A549 treated with Hydrocortisone at 1 μM for 4 hours (cell line): ENCODE measurements at places on chromosomes 12 and 14. TPM values are rescaled to one million over a fixed set of nuclear protein-coding genes. Genes with fewer than 3 reads are reported as not detected.

Gene SETD3
- total RNA-seq, result 42.2 to 56.6 TPM (median 47.5 TPM) in 5 replicates

Gene IL26
- not detected in 5 replicates for total RNA-seq

Gene PPP1R1A
- 0.07 to 0.33 TPM (median 0.13 TPM) in 5 replicates for total RNA-seq

Gene RNASE4
- 5.6 to 8.6 TPM (median 6.9 TPM) in 5 replicates for total RNA-seq

Gene ZC3H14
- total RNA-seq, result 57.9 to 71.3 TPM (median 67.6 TPM) in 5 replicates

Gene TC2N
- total RNA-seq, result 0.49 to 1.0 TPM (median 0.82 TPM) in 5 replicates

Gene MYF6
- not detected in 5 replicates for total RNA-seq

Gene DHRS2
- total RNA-seq, result 5.5 to 7.8 TPM (median 6.3 TPM) in 5 replicates

Gene HOXC11
- 0.73 to 0.98 TPM (median 0.91 TPM) in 5 replicates for total RNA-seq

Gene TXNRD1
- 693 to 1,035 TPM (median 750 TPM) in 5 replicates for total RNA-seq

Gene FGD4
- 12.4 to 23.0 TPM (median 18.2 TPM) in 5 replicates for total RNA-seq

Gene ANO4
- total RNA-seq, result 0.02 to 0.28 TPM (median 0.11 TPM) in 4 of 5 replicates, not detected in the other

Gene TSPAN8
- total RNA-seq, result 0.09 to 0.10 TPM in 2 of 5 replicates, not detected in the others

Gene TMEM229B
- 0.13 to 0.40 TPM (median 0.17 TPM) in 5 replicates for total RNA-seq

Gene MIP
- total RNA-seq, result 0.10 to 0.22 TPM (median 0.20 TPM) in 3 of 5 replicates, not detected in the others

Gene LRRIQ1
- total RNA-seq, result 0.54 to 1.2 TPM (median 0.99 TPM) in 5 replicates

Gene TMPRSS12
- not detected in 5 replicates for total RNA-seq

Gene KRT77
- total RNA-seq, result not detected in 5 replicates

Gene LPAR5
- total RNA-seq, result 0.58 to 1.0 TPM (median 0.70 TPM) in 5 replicates

Gene CPNE6
- total RNA-seq, result 0.15 to 0.17 TPM in 2 of 5 replicates, not detected in the others

Gene DBX2
- total RNA-seq, result not detected in 5 replicates

Gene GZMB
- total RNA-seq, result not detected in 5 replicates

Gene AQP6
- total RNA-seq, result 0.13 TPM in 1 of 5 replicates, not detected in the others

Gene CLEC4D
- total RNA-seq, result not detected in 5 replicates

Gene KRT71
- total RNA-seq, result 0.05 TPM in 1 of 5 replicates, not detected in the others

Gene SVOP
- total RNA-seq, result not detected in 5 replicates

Gene STYK1
- 0.08 to 0.41 TPM (median 0.22 TPM) in 5 replicates for total RNA-seq

Gene CIROP
- not detected in 5 replicates for total RNA-seq

Gene MAP1LC3B2
- 0.47 to 1.6 TPM (median 1.3 TPM) in 5 replicates for total RNA-seq

Gene TEX22
- 0.32 to 0.84 TPM (median 0.36 TPM) in 5 replicates for total RNA-seq

Gene FAIM2
- 0.02 TPM in 1 of 5 replicates, not detected in the others for total RNA-seq

Gene OTX2
- total RNA-seq, result not detected in 5 replicates

Gene ERP27
- total RNA-seq, result not detected in 5 replicates

Gene NEDD8
- 411 to 486 TPM (median 455 TPM) in 5 replicates for total RNA-seq

Gene DGKA
- 19.0 to 23.5 TPM (median 21.9 TPM) in 5 replicates for total RNA-seq
